Activated naive CD4-positive, alpha-beta T cell treated with Interleukin-2 at 50 U/mL for 16 hours (primary cell): ENCODE measurements at places on chromosomes 12 and 14.

GRCh38 chr14:89862856-89863255 lies 91.7 kb downstream of the EFCAB11 start:
- no peak for DNase-seq

GRCh38 chr14:29905543-29905942 lies 22.1 kb downstream of the PRKD1 start:
- no peak for DNase-seq

DNA sequence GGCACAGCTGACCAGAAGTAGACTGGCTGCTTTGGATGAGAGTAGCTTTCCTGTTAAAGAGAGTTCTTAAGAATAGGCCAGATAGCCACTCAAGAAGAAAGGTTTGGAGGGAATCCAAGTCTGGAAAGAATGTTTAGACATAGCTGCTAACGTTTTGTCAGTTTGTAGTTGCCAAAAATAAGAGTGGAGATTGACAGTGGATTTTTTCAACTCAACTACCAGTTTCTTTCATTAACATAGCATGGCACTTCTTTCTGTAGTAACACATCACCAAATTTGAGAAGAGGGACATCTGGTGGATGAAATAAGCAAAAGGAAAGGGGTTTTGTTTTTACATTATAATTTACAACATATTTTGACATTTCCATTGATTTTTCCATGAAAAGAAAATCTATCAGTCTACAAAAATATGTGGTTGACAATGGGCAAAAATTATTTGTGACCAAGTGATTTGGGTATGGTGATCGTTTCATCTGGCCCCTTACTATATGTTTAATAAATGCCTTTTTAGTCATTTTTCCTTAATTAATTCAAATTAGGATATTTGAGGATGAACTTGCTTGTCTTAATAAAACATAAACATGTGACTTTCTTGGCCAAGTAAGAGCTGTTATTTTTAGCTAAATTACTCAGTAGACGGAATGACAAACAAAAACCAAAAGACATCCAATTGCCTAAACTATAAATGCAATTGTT lies 71.1 kb downstream of the PTPRR start:
- DNase-seq: no peak

DNA sequence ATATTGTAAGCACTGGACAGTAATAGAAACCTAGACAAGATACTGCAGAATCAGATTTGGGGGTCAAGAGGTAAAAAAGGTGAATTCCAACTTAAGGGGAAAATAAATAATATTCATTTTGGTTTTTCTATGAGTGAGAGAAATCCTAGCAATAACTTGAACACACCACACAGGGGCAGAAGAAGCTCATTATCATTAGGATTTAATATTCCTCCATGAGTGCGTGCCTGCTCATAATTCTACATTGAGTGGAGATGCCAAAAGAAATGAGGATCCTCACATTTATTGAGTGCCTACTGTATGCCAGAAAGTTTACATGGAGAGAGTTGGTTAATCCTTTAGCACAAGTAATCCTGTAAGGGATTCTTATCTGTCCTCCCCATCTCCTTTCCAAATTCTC lies 40.5 kb upstream of the C14orf132 start:
- DNase-seq: no peak

- no peak for DNase-seq
Observed at GRCh38 chr12:77189901-77190416, 124.6 kb upstream of the E2F7 start.

DNA sequence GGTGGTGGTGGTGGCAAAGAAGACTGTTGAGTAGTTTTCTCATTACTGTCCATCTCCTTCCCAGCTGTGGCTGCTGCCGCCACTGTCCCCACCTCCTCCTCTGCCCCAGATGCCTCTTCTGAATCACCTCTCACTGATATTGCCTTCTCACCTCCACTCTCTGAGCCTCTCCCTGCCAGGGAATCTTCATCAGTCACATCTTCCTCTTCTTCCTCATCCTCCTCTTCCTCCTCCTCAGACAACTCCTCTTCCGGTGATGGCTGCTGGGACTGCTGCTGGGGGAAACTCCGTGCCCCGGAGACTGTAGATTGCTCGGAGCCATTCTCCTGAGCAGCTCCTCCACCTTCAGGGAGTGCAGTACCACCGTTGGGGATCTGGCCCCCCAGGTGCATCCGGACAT lies 2.9 kb downstream of the SALL2 start:
- no peak for DNase-seq

DNA sequence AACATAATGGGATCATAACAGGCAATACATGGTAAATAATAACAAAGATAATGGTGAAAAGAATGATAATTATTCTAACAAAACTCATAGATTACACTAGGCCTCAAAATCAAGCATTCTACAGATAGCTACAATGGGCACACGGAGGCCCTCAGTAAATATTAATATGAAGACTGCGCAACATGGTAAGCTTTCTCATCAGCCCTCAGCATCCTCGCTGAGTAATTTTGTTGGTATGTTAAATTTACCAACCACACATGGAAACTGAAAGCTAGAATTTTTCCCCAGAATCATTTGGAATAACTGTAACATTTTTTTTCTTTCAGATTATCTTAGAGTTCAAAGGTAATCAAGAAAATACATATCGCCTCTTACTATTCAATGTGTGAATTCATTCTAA lies 74.2 kb upstream of the PYGL start:
- DNase-seq: no peak

GRCh38 chr14:54000341-54000811 lies 43.8 kb upstream of the BMP4 start:
- DNase-seq: no peak

- DNase-seq: no peak
Observed at GRCh38 chr12:104796475-104796862, 161.6 kb downstream of the SLC41A2 start.

DNA sequence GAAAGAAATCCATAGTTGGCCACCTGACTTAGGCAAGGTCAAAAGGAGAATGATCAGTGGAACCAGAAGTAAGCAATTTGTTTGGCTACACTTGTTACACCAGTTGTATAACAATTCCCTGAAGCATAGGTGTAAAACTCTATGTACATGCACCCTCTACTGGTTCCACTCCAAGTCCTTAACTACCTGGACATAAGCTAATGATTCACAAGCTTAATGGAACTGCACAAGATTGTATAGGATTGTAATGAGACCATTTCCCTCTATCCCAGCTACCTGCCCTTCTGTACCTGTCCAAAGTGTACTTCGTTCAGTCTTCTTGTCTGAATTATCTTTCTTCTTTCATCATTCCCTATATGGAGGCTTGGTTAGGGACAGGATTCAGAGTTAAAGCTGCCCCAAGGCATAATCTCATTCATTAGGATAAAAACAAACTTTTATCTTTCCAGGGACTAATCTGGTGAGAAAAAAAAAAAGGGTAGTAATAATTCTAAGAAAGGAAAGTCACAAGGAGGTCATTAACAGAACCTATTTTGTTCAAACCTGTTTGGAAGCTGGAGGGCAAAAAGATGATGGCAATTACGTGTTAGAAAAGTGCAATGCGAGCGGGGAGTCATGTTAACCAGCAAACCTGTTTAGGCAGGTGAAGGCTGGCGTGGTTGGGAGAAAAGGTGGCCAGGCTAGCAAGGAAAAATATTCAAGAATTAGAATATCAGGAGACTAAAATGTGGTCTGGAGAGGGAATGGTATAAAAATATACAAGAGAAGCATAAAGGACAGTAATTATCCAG lies 2.8 kb upstream of the TMEM52B start:
- DNase-seq: no peak

DNA sequence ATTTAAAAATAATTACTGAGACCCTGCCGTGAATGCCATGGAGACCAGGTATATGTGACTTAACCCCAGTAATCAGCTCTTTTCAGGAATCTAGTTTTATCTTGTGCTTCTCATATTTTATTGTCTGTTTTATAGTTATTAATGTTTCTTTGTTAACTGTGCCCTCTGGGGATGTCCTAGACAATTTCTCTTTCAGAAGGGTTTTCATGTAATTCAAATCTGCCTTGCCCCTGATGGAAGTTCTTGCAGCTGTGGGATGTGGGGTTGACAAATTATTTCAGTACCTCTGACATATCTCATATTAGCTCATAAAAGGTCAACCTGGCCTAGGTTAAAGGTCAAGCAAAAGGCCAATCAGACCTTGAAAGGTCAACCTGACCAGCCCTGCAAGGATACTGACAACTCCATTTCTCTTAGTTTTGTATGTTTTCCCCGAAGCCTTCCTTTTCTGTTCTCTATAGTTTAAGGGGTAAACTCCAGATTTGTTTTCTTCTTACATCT lies 182.3 kb downstream of the SLC41A2 start:
- no peak for DNase-seq

DNA sequence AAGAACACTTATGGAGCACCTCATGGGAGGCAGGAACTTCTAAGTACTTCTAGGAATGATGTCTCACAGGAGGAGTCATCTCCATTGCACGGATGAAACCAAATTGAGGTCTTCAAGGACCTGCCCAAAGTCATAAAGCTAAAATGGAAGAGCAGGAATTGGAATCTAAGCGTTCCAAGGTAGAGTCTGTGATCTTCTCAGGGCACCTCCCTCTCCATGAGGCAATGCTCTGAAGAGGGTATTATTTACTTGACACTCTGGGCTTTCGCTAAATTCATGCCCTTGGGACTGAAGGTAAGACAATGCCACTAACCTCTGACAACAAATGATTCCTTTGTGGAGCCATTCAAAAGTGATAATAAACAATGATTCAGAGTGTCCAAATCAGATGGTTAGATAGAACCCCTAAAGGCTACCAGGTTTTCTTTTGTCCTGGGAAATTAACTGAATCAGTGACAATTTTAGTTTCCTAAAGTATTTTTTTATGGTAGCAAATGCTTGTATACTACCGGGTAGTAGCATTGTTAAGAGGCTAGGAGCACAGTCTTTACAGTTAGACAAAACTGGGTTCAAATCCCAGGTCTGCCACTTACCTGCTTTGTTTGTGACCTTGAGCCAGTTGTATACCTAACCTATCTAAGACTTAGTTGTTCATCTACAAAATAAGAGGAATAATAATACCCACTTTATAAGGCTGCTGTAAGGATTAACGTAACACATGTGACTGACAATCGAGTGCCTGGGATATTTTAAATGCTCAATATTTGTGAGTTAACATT lies 12.3 kb downstream of the HMGA2 start:
- DNase-seq: no peak

GRCh38 chr12:59452746-59453145 lies 143.1 kb upstream of the SLC16A7 start:
- no peak for DNase-seq

GRCh38 chr14:35866595-35867279 lies 40.6 kb downstream of the BRMS1L start:
- DNase-seq: no peak

GRCh38 chr12:9731797-9732196 lies 1.1 kb downstream of the CLECL1 start:
- DNase-seq: no peak

GRCh38 chr14:24659916-24660570 lies 26.1 kb upstream of the GZMB start:
- no peak for DNase-seq

- DNase-seq: no peak
Observed at GRCh38 chr12:16605642-16606116, 283 bp downstream of the LMO3 start.

DNA sequence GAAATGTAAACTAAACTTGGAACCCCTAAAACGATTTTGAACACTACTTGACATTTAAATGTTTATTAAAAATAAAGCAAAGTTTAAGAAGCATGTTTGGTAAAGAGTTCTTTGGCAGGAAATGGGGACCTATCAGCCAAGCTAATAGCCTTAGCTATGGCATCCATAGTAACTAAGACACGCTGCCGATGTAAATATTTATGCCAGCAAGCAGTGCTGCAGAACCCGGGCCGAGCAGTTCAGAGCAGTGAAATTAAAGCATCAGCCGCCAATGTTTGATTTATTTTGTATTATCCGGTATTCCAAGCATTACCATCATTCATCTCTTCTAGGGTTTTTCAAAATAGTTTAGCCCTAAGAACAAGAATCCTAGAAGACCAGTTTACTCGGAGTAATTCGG lies 61.6 kb downstream of the PPP2R5C start:
- no peak for DNase-seq

- no peak for DNase-seq
Observed at GRCh38 chr14:74018174-74018585, 908 bp downstream of the ENTPD5 start.

DNA sequence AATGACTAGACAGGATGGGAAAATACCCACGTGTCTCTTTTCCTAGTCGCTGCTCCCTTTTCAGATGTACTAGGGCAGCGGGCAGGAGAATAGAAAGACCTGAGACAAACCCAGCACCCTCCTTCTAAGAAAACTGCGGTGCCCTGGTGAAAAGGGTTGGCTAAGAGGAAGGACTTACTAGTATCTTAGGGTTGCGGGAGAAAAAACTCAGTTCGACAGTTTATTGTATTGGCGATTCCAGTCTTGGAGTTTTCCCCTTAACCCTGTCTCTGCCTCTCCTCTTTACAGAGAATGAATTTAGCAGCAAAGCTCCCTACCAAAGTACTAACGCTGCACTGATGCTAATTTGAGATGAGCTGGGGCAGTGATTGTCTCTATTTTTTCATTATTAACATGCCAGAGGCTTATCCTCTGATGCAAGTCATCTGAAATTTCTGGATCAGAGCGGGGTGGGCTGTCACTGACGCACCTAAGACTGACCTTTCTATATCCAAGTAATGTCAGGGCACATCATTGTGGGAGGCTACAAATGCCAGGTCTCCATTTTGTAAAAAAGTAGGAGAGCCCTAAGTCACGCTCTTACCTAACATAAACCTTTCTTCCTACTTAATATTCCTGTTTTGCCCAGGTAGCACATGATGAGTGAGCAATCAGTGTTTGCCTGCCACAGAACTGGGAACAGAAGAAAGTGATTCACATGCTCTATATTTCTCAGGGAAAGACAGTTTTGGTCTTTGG lies 916 bp upstream of the PAWR start:
- DNase-seq: no peak

GRCh38 chr14:94395282-94395887 lies 7.0 kb upstream of the SERPINA1 start:
- DNase-seq: no peak

DNA sequence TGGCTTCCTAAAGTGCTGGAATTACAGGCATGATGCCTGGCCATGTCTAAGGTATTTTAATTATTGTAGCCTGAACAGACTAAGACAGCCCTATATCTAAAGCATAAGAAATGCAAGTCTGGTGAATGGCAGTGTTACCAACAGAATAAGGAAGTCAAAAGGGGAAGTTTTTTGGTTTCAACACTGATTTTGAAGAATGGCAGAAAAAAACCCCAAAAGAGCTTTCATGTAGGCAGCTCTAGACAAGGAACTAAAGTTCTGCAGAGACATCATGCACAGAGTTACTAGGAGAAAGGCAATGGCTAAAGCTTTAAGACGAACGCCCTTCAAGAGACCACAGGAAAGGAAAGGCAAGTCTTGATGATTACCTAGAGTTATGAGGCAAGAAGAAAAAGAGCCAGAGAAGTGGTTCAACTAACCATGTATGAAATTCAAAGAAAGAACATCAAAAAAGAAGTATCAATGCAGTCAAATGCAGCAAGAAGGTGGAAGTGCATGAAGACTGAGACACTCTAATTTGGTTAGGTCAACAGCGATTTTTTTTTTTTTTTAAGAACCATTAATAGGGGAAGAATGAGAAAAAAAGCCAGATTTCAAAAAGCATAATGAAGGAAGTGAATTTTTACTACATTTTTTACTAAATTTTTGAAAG lies 50.8 kb downstream of the RPS6KA5 start:
- DNase-seq: no peak
